Stimulated activated CD4-positive, alpha-beta T cell treated with anti-CD3 and anti-CD28 coated beads, Interleukin-15, amount 100 ng/mL, for 1 hour (primary cell): ENCODE measurements at places on chromosomes 6 and 20.

GRCh38 chr20:38917657-38918056 lies 8.6 kb upstream of the FAM83D start:
- no peak for DNase-seq

DNA sequence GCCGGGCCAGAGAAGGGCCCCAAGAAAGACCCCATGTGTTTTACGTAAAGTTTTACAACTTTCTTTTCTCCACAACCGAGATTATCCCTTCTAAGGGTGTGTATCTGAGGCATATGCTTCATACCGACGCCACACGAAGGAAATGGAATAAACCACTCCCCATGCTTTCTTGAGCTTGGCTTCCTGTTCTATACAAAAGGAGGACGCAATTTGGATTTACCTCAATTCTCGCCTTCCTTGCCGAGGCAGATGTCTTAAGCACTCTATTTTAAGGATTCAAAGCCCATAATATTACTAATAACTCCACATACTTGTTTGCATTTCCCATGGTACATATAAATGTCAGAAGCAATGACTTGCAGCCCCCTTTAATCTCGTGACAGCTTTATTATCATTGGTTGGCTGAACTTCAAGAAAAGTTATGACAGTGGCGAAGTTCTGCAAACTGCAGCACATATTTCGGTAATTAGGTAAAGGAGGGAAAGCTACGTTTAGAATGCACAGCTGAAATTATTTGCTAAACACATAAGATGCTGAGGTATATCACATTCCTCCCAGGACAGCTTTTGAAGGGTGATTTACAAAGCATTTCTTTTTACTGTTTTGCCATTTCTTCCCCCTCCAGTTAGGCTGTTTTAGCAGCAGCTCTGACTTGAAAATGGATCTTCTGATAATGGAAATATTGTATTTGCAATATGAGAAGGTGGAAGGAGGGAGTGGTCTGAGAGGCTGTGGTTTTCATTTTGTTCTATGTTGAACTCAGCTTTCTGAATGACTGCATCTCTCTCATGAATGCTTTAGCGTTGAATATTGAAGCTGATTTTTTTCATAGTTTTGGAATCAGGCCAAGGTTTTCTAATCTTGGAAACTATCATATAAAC lies 330.5 kb downstream of the EPHA7 start:
- DNase-seq, result no peak

DNA sequence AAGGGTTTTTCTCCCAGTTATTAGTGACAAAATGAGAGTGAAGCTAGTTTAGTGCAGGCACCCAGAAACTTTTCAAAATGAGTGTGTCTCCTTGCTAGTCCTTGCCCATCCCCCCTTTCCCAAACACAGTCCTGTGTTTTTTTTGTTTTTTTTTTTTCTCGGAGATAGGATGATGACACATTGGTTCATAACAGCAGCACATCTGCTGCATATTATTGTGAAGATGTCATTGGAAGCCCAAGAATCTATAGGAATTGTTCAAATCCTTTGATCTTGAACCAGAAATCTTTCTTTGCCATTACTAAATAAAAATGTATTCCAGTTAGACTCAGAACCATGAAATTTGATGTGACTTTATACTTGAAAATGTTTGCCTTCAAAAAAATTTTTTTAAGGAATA lies 162.4 kb downstream of the FRK start:
- no peak for DNase-seq

- no peak for DNase-seq
Measured at GRCh38 chr20:61806314-61806713, 259.4 kb downstream of the TAF4 start.
